ENCODE measurements at places on chromosomes 3 and 15.

- no peak for DNase-seq
Measured at GRCh38 chr3:48422681-48423080, 7.2 kb downstream of the PLXNB1 start.

DNA sequence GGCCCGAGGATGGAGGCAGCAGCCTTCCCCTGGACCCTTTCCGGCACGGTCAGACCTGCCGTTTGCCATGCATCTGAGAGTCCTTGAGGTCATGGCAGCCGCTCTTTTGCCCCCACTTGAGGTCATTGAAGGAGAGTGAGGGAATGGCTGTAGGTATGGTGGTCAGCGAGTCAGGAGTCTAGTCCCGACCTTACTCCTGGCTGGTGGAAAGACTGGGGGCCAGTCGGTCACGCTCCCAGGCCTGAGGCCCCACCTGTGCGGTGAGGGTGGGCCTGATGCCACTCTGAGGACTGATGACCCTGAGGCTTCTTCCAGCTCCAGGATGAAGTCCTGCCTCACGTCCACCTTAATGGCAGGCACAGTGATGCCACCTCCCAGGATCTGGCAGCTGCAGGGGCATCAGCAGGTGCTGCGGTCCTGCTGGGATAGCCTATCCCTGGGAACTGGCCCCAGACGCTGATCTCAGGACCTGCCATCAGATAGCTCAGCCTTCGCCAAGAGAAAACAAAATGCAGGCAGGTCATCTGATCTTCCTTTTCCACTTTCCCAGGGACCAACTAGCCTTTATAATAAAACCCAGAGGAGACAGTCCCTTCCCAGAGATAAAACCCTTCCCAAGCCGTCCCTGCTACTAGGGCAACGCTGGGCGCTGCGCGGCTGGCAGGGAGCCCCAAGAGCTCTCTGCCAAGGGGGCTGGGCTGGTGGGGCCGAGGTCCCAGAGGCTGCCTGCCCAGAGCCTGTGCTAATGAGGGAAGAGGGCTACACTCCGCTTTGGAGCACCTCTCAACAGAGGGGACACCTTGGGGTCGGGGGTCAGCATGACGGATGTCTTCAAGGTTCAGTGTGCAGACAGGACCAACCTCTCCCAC, 42.2 kb downstream of the TM2D3 start:
- no peak for DNase-seq

- peak; percentile 31 for DNase-seq
Measured at GRCh38 chr15:80967451-80967850, 22.2 kb downstream of the MESD start.

- no peak for DNase-seq
Measured at GRCh38 chr3:27641888-27642601, 80.1 kb downstream of the EOMES start.

DNA sequence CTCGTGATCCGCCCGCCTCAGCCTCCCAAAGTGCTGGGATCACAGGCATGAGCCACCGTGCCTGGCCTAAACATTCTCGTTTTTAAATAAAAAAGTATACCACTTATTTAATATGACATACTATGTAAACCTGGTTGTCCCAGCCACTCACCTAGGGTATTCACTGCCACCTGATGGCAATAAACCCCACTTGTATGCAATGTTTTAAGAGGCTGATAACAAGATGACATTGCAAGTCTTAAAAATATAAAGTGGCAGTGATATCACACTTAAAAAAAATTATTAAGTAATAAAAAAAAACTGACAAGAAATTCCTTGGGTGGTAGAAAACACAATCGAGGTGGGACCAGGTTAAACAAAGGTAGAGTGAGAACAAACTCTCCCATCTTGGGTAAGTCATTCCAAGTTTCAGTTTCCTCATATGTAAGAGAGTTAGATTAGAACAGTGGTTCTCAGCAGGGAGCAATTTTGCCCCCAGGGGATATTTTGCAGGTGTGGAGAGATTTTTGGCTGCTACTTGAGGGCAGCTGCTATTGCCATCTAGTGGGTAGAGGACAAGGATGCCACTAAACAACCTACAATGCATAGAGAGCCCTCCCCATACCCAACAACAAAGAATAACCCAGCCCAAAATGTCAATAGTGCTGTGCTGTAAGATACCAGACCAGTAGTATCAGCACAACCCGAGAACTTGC, 14.5 kb downstream of the ARF4 start:
- DNase-seq = no peak

DNA sequence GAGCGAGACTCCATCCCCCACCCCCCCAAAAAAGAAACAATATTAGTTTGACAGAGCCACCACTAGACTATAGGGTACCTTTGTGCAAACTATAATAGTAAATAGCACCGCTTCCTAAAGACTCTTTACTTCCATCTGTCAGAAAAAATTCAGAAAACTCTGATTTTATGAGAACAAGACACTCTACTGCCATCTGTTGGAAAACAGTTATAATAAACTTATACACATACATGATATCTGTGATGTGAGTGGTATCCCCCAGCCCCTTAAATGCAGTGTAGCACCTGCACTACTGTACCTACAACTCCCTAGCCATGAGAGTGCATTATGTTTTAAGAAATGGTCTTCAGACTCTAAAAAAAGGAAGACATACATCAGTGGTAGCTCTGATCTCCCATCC, 47.1 kb upstream of the CTDSPL start:
- no peak for DNase-seq

GRCh38 chr15:47484059-47484458, 233.2 kb upstream of the SEMA6D start:
- DNase-seq = no peak

GRCh38 chr15:59722476-59722875, 33.4 kb upstream of the BNIP2 start:
- DNase-seq = no peak

- no peak for DNase-seq
Measured at GRCh38 chr15:100175406-100176114, 166.2 kb downstream of the ADAMTS17 start.

DNA sequence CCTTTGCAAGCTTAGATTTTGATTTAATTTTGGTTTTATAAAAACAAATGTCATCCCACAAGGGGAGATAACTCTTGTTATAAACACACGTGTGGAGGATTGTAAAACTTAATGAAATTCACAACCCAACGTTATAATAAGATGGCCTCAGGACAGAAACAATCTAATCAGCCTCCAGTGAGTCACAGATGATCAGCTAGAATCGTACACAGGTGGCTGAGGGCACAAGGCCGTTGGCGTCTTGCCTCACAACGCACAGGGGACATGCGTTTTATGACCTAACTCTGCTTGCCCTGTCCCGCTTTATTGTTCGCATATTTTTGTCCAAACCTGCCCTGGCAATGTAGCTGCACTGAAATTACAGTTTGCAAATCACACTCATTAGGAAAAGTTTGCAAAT, 121.9 kb upstream of the PDZRN3 start:
- DNase-seq = no peak

DNA sequence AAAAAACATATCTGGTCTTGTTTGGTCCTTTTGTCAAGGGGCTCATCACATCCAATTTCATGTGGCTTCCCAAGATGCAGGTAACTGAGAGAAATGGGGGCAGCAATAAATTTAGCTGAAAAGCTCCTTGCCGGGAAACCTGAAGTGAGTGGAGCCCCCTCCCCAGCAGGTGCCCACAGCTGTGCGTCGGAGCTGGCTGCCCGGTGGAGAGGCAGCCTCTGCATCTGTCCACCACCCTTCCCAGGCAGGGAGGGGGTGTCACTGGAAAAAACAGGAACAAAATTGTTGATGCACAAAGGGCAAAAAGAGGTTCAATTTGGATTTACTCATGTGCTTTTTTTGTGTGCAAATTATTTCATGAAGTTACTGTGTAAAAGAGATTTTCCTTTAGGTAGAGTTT, 249.4 kb upstream of the LYSMD4 start:
- no peak for DNase-seq

DNA sequence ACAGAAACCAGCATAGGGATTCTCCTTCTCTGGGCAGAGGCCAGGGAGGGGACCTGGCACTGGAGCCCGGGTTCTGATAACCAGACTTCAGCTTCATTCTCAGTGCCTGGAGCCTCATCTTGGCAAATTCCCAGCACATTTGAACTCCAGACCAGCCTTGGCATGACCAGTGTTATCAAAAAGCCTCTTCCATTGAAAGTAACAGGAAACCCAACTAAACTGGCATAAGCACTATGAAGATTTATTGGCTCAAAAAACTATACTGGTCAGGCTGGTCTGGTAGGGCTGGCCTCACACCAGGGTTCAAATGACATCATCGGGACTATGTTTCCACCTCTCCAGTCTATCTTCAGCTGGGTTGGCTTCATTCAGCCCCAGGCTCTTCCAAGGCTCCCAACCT, 48.1 kb upstream of the THUMPD3 start:
- no peak for DNase-seq

All from skeletal muscle cell (primary cell).